Activated CD8-positive, alpha-beta memory T cell treated with anti-CD3 and anti-CD28 coated beads, Interleukin-2, amount 10 ng/mL, durations not matched to agents 7 days and 5 days (primary cell): ENCODE measurements at places on chromosomes 2 and 18. TPM values are rescaled to one million over a fixed set of nuclear protein-coding genes. Genes with fewer than 3 reads are reported as not detected.

GRCh38 chr2:231288590-231288989 is 90.2 kb downstream of the ARMC9 start:
- DNase-seq, result no peak

- DNase-seq, result no peak
Observed at GRCh38 chr2:241040081-241040803, 41.8 kb downstream of the SNED1 start.

Gene SLC23A3
- 2.6 TPM for total RNA-seq

Gene VIL1
- total RNA-seq, result 0.73 TPM

GRCh38 chr18:57833441-57834101 is 30.5 kb upstream of the ATP8B1 start:
- peak; percentile 50 for DNase-seq

DNA sequence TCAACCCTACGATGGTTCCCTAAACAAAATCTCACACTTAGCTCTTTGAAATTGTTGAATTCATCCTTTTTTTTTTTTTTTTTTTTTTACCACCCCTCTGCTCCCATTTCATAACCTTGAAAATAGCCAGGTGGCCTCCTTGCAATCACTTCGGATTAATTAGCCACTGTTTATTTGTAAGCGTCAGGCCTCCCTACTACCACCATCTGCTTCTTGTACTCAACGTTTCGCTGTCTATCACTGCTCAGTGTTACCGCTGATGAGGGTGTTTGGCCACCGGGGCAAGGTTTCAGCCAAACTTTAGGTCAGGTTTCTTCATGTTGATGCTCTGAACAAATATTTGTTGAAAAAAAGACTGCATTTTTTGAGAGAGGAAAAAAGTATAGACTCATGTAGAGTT is 183.2 kb downstream of the EPHA4 start:
- DNase-seq, result no peak

Gene HOXD10
- not detected for total RNA-seq

- peak; percentile 81 for DNase-seq
Observed at GRCh38 chr2:225041207-225041850, 939 bp downstream of the DOCK10 start.

- no peak for DNase-seq
Observed at GRCh38 chr2:151261977-151262291, 271 bp upstream of the RBM43 start.

- DNase-seq, result no peak
Observed at GRCh38 chr2:108029496-108029895, 43.2 kb downstream of the SLC5A7 start.

Gene ADGRF3
- total RNA-seq, result 4.6 TPM

Gene CFAP210
- total RNA-seq, result not detected

Gene SKOR2
- not detected for total RNA-seq

- no peak for DNase-seq
Observed at GRCh38 chr2:170253721-170254230, 75.8 kb downstream of the MYO3B start.

- DNase-seq, result no peak
Observed at GRCh38 chr2:101644842-101645383, 52.6 kb upstream of the MAP4K4 start.

DNA sequence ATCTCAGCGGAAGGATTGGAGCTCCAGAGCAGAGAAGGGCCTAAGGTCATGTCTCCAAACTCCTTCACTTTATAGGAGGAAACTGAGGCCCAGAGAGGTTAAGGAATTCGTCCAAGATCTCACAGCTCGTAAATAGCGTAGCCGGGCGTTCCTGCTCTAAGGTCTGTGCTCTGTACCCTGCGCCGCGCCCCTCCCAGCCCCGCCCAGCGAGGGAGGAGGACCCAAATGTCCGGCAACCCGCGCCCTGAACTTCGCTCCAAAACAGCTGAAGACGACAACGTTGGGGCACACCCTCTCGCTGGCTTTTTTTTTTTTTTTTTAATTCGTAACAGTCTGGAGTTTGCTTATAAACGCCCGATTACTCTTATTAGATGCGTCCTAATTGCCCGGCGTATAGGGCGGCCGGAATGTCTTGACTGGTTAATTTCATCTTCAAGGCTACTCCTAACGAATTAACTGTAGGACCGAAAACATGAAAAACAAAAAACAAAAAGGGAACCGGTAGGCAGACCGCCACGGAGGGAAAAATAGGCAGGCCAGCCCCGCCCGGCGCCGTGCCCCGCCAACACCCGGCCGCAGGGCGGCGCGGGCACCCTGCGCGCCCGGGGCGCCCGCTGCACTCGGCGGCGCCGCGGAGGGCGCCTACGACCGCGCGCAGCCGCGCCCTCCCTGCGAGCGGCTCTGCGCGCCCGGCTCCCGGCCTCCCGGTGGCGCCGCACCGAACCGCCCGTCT is 928 bp upstream of the FOSL2 start:
- peak; percentile 91 for DNase-seq

- DNase-seq, result no peak
Observed at GRCh38 chr18:70246061-70246466, 40.6 kb upstream of the RTTN start.

Gene SOWAHC
- total RNA-seq, result 0.09 TPM

DNA sequence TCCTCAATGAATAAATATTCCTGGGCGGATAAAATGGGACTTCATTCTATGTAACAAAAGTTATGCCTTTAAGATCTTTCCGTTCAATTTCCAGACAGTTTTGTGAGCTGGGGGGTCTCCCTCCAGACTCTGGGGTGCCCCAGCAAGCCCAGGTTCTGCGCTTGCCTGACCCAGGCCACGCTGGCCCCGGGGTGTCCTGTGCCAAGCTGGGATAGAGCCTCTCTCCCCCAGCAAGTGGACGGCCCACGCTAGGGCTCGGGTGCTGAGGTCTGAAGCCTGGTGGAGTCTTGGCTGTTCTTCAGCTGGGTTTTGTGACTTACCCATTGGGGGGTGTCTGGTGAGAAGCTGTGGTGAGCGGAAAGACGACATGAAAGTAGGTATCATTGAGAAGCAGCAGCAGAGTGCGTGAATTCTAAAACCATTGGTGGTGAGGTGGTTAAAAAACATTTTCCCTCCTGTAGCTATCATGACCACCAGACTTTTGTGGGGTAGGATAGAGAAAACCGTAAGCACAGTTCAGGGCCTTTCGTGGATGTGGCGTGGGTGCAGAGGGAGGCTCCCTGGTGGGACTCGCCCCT is 346.8 kb downstream of the ANAPC1 start:
- DNase-seq, result peak; percentile 80

- no peak for DNase-seq
Observed at GRCh38 chr2:138421971-138422335, 79.6 kb upstream of the SPOPL start.

Gene CD8B2
- 3.7 TPM for total RNA-seq

Gene LRP2
- 0.68 TPM for total RNA-seq

DNA sequence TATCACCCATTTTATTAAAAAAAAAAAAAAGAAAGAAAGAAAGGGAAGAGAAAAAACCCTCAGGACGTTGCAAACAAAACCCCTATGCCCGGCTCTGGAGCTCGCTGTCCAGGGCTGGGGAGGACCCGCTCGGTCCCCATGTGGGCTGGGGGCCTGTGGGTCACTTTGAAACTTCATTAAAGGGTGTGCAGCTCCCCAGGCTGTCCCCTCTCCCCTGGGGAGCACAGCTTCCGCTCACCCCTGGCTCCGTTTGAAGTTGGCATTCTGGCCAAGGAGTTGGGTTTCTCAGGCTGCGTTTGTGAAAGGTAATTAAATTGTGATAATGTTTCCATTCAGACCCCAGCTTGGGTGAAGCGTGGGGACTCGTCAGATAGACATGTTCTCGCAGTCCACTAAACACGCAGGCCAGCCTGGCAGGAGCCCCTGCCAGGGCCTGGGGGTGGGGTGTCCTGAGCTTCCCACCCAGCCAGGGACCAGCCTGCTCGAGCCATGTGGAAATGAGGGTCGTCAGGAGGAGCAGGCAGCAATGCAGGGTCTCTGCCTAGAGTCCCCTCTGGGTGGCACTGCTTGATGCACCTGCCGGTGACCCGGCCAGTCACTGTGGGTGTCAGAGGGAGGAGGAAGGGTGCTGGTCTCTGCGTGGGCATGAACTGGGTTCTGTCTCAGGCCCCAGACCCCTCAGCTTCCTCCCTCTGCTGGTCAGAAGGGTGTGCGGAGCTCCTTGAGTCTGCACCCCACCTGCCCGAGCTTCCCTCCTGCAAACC is 166.2 kb downstream of the INHBB start:
- no peak for DNase-seq

DNA sequence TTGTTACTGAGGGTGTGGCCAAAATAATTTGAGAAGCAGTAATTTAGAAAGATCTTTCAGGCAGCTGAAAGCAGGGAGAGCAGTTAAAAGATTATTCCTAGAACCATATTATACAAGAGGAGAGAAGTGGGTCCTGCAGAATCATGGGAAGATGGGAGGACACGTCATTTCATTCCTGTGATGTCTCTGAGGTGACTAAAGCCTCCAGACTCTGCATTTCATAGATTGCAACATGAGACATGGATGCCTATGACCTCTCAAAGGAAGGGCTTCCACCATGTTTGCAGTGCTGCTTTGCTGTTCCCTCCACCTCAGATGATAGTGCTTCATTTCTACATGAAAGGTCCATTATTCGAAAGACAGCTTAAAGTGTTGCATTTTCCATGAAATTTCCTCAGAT is 788.4 kb downstream of the TSN start:
- DNase-seq, result no peak

DNA sequence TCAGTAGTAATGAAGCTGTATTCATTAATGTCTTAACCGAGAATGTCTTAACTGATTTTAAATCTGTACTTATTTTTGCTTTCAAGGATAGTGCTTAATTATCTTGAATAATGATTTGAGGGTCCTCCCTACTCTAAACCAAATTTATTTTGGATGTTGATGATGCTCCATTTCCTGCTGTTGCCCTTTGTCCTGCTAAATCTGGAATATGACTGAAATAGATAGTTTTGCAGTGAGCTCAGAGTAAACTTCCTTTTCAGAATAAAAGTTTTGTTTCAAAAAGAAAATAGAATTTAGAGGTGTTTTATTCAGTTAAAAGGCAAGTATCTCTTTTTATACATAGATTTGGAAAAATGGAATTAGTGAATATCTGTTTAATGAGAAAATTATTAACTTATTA is 8.1 kb downstream of the NBEAL1 start:
- no peak for DNase-seq

Gene CCDC121
- 1.5 TPM for total RNA-seq

Gene TSPYL6
- total RNA-seq, result not detected

GRCh38 chr2:221431477-221431876 is 140.6 kb downstream of the EPHA4 start:
- DNase-seq, result no peak

Gene VWC2L
- total RNA-seq, result not detected

DNA sequence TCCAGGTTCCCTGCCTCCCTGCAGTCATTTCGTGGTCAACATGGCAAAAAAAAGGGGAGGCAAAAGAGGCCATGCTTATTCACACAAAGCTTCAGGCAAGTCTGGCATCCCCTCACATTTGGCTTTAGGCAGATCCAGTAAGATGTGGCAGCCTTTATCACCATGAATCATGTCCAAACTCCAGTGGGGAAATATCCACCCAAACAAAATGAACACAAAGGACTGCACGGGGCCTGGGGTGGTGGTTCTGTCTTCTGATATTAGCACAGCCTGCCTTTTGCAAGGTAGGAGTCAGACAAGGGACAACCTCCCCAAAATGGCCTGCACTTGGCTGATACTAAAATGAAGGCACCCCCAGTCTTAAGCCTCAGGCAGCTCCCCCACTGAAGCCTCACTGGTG is 129.9 kb downstream of the ZBTB7C start:
- no peak for DNase-seq

GRCh38 chr2:205650450-205650849 is 31.9 kb upstream of the NRP2 start:
- DNase-seq, result no peak

GRCh38 chr2:225616848-225617247 is 217.3 kb downstream of the NYAP2 start:
- DNase-seq, result no peak

Gene ANKRD36C
- total RNA-seq, result 58.8 TPM

DNA sequence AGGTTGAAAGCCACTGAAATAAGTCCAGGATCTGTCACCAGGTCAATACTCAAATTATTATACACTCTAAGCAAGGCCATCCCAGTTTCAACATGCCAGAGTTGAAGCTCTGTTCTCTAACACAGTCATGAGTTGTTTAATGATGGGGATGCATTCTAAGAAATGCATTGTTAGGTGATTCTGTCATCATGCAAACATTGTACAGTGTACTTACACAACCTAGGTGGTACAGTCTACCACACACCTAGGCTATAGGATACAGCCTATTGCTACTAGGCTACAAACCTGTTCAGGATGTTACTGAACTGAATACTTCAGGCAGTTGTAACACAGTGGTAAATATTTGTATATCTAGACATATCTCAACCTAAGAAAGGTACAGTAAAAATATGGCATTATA is 162.2 kb downstream of the BAZ2B start:
- DNase-seq, result no peak

GRCh38 chr2:24489465-24490180 is 1.4 kb upstream of the NCOA1 start:
- no peak for DNase-seq

- no peak for DNase-seq
Observed at GRCh38 chr2:120930236-120930635, 194.6 kb downstream of the GLI2 start.

DNA sequence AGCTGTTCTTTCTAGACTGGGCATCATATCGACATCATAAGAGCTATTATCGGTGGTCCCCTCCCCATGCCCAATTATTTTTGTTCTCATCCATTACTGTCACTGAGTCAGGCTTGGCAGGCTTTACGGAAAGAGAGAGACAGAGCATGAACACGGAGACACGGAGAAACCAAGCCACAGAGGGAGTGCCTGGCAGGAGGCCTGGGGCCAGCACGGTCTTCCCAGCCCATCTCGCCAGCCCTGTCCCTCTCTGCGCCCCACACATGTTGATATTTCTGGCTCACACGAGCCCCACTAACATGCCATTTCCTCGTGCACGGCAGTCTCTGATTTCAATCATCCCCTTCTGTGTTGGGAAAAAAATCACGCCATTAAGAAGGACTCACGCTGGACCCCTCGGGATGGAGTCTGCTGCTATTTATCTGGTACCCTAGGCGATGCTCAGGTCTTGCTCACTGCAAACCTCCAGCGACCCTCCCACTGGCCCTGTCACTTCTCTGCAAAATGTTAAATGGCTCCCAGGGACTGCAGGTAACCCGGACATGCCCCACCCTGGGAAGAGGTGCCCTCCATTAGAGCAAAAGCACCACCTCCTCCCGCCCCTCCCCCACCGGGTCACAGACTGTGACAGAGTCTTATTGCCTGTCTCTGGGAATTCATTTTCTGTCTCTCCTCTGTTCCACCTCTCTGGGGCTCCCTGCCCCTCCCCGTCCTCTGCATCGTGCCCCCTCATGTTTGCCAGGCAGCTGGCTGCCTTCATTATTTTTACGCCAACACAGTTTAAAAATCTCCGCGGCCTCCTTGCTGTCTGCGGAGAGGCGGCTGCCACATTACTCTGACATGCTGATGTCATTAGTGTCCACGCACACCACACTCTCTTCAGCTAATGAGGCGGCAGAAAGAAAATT is 40.1 kb upstream of the GBX2 start:
- no peak for DNase-seq

Gene UGT1A10
- not detected for total RNA-seq

Gene ARHGAP28
- total RNA-seq, result not detected

DNA sequence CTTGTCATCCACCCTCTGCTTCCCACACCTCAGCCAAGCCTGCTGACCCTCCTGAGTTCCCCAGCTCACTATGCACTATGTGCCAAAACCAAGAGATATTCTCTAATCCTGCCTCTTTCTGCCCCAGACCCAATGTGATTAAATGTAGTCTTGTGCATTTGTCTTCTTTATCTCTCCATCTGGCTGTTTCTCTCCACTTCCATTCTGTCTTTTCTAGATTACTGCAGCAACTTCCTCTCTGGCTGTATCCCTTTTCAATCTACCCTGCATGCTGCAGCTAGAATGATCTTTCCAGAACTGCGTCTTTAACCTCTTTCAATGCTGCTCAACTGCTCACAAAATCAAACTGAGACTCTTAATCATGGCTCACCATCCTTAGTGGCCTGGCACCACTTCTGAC is 164.1 kb downstream of the GALNT14 start:
- no peak for DNase-seq
